ENCODE measurements at places on chromosomes 2 and 18.
A peak's percentile ranks its signal among the peaks of the same experiment; 100 is the strongest.

- no peak for DNase-seq
Observed at GRCh38 chr2:114085238-114085637, 195.3 kb downstream of the ACTR3 start.

DNA sequence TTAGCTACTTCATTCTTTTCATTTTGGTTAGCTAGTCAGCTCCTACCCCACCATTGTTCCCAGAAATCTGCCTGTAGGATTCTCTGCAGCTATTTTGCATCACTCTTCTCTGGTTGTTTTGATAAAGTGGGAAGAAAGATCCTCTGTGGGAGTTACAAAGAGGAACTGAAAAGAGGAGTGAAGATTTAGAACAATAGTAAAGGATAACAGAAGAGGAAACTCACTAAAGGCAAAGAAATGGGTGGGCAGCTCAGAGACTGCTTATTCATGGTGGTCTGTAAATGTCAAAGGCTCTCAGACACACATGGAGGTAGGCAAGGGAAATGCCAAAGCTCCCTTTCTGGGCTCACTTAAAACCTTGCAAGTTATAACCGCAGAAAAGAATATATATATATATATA is 17.2 kb upstream of the CD207 start:
- no peak for DNase-seq

- no peak for DNase-seq
Observed at GRCh38 chr2:131413148-131413747, 49.3 kb upstream of the RAB6D start.

DNA sequence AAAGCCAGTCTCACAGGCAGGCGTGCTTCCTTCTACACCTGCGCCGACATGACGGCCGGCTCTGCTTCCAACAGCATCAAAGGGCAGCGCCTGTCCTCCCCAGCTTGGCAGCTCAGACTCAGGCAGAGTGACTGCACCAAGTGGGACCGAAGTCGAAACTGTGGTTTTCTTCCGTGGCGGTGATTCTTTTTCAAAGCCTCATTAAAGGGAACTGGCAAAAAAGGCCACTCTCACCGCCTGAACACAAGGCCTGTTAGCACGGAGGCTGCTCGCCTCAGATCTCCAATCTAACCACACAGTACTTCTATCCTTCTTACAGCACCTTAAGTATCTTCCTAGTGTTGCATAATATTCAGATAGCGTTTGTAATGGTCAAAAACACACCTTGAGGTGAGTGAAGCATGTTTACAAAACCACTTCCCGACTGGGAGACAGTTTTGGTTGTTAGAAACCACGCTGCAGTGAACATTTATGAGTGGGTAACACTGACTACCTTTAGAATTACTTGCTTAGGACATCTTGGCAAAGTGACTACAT is 236.4 kb downstream of the HDAC4 start:
- DNase-seq, result no peak

DNA sequence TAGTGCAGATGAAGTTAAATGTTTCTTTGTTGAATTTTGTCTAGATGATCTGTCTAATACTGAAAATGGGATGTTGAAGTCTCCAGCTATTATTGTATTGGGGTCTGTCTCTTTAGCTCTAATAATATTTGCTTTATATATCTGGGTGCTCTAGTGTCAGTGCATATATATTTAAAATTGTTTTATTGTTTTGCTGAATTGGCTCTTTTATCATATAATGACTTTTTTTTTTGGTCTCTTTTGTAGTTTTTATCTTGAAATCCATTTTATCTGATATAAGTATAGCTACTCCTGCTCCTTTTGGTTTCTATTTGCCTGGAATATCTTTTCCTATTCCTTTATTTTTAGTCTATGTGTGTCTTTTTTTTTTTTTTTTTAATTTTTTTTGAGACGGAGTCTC is 79.2 kb downstream of the COMMD1 start:
- no peak for DNase-seq

DNA sequence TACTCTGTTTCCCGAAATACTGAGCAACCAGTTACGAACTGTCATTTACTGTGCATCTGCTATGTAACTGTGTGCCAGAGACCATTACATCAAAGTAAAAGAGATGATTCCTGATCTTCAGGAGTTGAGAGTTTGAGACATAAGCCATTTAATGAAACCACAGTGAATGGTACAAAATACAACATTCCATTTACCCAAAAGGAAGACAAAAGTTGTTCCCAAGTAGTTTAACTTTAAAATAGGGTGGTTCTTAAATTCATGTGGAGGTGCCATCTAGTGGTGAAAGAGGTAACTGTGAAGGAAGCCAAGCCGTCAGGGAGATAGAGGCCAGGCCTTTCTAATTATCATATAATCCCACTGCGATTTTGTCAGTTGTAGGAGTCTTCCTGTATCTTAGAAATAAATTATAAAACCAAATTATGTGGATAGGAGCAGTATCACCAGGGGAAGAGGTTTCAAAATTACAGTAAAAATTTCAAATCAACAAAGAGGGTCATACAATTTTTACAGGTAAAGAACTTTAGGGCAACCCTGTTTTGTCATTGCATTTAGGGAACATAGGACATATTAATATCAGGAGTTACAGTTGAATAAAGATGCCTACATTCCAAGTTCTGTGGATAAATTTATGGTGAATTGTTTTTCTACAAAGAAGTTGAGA is 67.7 kb downstream of the EPAS1 start:
- DNase-seq, result no peak

- no peak for DNase-seq
Observed at GRCh38 chr2:17429130-17429529, 89.1 kb downstream of the RAD51AP2 start.

DNA sequence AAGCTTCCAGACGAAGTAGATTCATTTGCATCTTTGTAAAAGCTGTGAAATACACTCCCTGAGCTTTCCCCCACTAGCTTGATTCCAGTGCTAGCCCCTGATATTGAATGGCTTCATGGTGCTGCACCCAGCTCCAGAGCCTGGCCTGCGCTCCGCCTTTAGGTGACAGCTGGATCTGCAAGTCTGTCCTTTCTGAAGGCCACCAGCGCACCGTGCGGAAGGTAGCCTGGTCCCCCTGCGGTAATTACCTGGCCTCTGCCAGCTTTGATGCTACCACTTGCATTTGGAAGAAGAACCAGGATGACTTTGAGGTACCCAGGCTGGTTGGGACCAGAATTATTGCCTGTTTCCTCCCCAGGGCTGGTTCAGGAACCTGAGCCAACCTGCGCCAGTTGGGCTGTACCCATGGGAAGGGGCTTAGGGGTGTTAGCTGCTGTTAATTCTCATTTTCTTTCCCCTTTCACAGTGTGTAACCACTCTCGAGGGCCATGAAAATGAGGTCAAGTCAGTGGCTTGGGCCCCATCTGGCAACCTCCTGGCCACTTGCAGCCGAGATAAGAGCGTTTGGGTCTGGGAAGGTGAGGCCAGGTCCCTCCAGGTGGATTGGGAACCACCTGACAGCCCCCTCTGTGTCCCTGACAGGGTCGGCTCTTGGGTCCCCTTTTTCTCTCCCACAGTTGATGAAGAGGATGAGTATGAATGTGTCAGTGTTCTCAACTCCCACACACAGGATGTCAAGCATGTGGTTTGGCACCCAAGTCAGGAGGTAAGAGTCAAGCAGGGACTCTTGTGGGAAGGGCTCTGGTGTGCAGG is 1.3 kb downstream of the CIAO1 start:
- DNase-seq, result peak; percentile 33

GRCh38 chr2:112181571-112182290 is 43.5 kb downstream of the FBLN7 start:
- peak; percentile 65 for DNase-seq

GRCh38 chr2:175012516-175012915 is 7.3 kb upstream of the CHN1 start:
- no peak for DNase-seq

GRCh38 chr2:71852141-71852711 is 295.4 kb downstream of the CYP26B1 start:
- no peak for DNase-seq

GRCh38 chr18:46264255-46264654 is 160.1 kb downstream of the HAUS1 start:
- DNase-seq, result no peak

DNA sequence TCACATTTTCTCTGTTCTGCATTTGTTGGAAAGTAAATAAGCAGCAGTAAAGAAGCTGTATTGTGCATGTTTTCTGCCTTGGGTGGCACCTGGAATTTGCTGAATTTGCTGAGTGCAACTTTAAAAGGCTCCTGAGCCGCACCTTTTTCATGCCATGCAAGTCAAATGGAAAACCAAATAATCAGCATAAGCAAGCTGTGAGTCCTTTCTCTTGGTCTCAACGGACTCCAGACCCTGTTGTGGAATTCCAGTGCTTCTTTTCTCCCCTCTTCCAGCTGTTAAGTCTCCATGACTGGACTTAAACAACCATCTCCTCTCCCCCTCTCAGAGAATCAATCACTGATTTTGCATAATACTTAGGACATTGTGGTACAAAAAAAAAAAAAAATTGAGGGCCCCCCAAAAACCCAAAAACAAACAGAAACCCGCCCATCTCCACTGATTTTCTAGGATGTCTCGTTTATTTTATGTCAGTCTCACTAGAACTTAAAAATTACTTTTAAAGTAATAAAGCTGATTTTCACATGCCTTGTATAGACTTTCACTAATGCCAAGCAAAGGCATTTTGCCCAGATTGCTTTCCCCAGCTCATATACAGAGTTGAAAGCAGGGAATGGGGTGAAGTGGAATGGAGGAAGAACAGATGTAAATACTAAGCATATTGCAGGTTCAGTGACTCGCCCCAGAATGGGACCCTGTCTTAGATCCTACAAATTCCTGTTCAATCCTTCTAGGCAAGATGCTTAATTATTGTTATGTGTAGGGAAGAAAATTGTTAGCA is 5.1 kb upstream of the CETN1 start:
- DNase-seq, result no peak

- no peak for DNase-seq
Observed at GRCh38 chr2:127000937-127001336, 102.2 kb downstream of the TEX51 start.

- DNase-seq, result no peak
Observed at GRCh38 chr18:29077344-29077743, 900.4 kb upstream of the CDH2 start.

DNA sequence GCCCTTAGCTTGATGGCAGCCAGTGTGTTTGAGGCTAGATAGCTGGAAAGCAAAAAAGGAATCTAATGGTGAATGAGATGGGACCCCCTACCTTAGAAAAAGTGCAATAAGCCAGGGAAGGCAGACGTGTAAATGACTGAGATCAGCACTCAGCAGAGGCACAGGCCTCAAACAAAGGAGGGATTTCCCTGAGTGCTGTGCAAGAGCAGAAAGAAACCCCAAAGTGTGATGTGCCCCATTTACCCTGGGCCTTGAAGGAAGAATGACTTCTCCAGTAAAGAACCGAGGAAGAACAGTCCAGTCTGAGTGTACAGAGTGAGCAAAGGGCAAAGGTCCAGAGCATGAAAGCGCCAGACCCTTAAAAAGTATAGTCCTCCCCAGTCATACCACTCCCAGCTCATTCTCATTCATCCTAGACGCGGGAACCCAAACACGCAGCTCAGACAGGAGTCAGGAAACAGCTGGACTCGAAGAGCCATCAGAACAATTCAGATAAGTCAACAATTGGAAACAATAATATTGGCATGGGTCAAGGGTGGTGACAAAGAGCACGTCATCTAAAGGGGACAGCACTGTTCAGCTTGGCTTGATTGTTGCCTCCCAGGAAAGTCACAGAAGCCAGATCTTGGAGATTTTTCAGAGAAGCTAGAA is 121.7 kb downstream of the INO80D start:
- DNase-seq, result no peak

DNA sequence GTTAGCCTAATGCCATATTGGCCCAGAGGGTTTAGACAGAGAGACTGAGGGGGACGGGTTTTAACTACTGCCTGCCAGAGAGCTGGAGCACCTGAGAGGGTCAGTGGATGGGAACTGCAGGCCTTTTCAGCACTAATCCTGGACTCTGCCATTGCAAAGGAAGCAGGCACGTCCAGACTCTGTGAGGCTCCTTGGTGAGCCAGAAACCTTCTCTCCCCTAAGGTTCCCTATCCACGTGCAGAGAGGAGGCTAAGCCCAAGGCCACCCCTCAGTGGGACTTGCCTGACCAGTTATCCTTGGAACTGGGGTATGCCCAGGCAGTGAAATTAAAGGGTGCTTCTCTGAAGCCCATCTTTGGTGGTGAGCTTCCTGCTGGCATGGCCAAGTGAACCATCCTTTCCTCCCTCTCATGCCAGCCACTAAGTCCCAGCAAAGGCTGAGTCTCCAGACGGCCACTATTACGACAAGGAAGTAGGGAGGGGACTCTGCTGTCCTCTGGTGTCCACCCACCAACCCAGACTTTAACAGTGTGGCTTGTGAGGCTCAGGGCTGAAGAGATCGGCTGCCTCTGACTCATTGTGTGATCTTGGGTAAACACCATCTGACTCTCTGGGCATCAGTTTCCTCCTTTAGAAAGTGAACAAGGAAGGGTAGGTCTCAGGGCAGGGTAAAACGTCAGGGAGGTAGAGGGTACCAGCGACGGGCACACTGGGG is 3.9 kb upstream of the MLPH start:
- no peak for DNase-seq

DNA sequence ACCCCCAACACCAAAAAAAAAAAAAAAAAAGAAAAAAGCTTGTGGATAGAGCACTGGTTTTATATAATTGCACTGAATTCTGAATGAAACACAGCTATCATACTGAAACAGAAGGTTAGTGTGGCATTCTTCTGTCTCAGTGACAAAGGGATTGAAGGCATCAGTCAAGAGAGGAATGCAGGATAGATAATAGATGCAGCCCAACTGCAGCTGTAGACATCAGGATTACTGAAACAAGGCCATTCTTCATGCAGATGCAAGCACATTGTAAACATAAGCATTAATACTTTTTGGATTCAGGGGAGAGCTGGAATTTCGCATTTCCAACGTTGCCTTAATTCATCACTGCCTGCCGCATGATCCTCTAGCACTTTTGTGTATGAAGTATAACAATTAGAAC is 897.4 kb upstream of the KLHL29 start:
- no peak for DNase-seq

GRCh38 chr2:222054813-222055212 is 244.0 kb downstream of the PAX3 start:
- no peak for DNase-seq

DNA sequence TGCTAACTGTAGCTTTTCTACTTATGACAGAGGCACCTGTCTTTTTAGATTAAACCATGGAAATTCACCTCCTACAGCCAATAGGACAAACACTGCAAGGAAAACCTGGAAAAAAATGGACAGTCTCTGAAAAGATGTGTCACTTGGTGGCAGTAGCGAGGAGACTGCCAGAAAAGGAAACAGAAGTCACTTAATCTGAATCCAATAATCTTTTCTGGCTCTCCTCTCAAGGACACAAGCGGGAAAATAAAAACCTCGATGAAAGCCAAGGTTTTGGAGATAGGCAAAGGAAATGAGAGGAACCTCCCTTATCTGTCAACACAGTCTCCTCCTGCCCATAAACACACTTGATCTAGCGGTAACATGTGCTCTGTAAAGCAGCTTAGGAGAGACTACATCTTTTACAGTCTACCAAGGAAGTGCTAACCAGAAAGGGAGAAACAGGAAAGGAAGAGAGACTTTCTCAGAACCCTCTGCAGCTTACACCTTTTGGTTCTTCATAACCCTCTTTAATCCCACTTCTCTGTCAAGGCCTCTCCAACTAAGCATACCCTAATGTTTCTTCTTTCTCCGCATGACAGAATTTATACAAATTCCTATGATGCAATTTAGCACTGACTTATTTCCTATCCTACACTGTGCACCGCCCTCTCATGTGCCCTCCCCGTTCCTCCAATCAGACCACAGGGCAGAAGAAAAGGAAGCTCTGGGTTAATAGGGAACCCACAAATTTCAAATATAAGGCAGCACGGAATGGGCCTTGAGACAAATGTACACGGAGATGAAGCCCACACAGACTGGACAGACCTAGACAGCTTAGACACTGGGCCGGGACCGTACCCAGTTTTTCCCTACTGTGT is 52.8 kb downstream of the CLASP1 start:
- DNase-seq, result no peak

- DNase-seq, result no peak
Observed at GRCh38 chr2:183998041-183998796, 600.1 kb upstream of the ZNF804A start.
